Uterus (tissue), 4 donors: ENCODE measurements at places on chromosomes 12 and 14.

DNA sequence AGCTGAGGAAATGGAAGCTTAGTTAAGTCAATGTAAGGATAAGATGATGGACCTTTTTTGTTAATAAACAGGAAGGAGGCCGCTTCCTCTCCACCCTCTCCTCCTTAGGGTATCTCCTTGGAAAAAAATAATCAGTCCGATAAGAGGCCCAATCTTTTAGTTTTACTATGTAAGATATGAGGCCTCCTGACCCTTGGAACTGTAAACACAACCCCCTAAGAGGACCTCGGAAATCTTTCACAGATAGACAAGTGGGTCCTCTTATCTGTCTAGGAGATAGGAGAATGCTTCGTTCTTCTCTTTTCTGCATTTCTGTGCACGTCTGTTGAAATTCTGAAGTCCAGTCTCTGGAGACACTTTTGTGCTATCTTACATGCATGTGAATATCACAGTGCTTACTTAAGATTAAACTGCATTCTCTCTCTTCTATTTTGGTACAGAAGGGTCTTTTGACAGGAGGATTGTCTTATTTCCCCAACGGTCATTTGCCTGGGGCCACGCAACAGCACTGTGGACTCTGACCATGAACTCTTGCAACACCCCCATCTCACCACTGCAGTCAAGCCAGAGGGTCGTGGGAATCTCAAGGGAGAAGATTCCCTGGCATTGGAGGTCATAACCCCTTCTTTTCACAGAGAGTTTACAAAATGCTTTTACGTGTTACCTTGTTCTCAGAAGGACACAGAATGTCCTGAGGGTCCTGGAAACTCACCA is 313.0 kb upstream of the RTL1 start:
- no peak for DNase-seq

GRCh38 chr14:68512088-68512487 is 280.8 kb downstream of the ZFP36L1 start:
- DNase-seq: peak; percentile 85

GRCh38 chr14:51654533-51654845 is 2.8 kb downstream of the FRMD6 start:
- DNase-seq: no peak

GRCh38 chr12:119391673-119392072 is 57.1 kb downstream of the CCDC60 start:
- no peak for DNase-seq

DNA sequence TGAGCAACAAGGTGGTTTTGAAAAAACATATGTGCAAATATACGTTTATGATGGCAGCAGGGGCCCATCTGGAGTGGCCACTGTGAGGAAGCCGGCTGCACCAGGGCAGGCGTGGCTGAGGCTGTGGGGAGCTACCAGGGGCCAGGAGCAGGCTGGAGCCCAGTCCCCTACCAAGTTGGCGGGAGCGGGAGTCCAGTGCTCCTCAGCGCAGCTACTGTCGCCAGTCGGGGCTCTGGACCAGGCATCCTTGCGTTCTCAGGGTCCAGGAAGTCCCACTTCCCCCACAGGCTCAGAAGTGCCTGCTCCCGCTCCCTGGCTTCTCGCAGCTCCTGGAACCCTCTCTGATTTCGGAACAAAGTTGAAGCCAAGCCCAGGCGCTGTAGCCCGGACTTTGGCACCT is 1377.5 kb upstream of the FLRT2 start:
- no peak for DNase-seq
